ENCODE measurements at places on chromosomes 2 and 18. TPM values are rescaled to one million over a fixed set of nuclear protein-coding genes. Genes with fewer than 3 reads are reported as not detected.

ATIC gene
- total RNA-seq: 30.2 TPM

MTHFD2 gene
- total RNA-seq: 93.3 TPM

SERPINB13 gene
- total RNA-seq: not detected

SKA1 gene
- not detected for total RNA-seq

BOK gene
- total RNA-seq: 10.7 TPM

STARD6 gene
- not detected for total RNA-seq

GRCh38 chr2:230068016-230068650, 591 bp downstream of the SLC16A14 start:
- no peak for DNase-seq

DNA sequence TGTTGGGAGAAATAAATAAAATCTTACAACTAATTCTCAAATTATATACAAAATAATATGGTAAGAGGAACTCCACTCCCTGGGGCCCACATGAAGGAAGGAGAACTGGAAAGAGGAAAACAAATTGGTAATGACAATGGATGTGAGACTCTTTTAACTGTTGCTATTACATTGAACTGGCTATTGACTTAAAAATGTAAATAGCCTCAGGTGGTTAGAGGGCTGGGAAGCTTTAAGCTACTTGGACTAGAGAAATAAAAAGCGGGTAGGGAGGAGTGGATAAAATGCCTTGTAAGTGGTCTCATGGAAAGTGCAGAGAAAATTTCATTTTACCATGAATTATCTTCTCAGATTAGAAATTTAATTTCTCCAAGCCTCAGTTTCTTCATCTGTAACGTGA, 64.1 kb downstream of the KCNJ3 start:
- no peak for DNase-seq

DNA sequence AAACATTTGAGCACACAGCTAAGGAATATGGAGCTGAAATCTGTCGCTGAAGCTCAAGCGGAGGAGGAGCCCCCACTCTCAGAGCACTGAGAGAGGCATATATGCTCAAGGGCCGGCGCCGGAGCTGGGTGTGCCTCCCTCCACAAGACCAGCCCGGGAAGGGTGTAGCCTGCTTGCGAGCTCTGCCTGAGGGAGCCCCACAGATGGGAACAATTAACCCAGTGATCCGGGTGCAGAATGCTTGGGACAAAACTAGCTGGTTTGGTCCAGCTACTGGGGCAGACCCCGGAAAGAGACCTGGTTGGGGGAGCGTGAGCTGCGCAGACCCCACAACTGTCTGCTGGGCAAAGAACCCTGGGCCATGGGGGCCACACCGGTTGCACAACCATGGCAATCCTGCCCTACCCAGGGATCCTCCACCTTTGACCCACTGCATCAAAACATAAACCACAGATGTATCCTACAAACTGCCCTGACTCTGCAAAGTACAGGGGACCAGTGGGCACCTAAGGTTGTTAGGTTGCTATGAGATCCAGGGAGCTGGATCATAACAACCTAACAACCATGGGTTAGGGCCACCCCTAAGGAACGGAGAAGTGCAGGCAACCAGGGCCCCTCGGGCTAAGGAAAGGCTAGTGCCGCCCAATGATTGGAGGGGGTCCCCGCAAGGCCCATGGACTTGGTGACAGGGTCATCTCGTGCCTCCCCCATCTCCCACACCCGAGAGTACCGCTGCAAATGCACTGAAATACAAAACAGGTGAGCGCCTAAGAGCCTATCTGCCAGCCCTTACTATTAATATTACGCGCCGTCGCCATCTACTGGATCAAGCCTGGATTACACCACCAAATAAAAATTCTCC, 53.4 kb upstream of the SCN1A start:
- DNase-seq: no peak

- DNase-seq: no peak
These were observed 9.1 kb downstream of the SOX11 start for GRCh38 chr2:5701266-5701665.

- DNase-seq: no peak
These were observed 513.8 kb downstream of the ZEB2 start for GRCh38 chr2:144006139-144006538.

DNA sequence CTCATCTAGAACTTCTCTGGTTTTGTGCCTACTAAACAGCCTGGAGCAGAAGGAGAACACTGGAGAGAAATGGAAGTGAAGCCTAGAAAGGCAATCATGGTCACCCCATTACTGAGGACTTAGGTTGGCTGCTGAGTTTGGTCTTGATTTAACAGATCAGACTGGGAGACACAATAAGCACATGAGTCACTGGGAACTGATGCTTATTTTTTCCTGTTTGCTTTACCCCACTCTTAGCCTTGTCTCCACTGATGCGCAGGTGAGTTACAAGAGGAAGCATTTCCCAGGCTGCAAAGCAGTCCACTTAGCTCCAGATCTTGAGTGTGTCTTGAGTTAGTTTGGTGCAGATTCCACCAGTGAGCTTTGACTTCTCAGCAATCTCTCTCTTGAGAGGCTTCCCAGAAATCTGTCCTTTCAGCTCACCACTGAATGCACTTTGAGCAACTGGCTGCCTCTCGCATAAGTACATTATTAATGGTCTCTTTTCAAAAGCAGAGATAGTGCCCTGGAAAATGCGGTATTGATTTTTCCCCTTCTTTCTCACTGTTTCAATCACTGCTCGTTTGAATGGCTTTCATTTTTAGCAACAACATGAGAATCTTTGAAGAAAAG, 390.2 kb upstream of the SETBP1 start:
- DNase-seq: no peak
